Sigmoid colon (tissue), 7 donors: ENCODE measurements at places on chromosomes 4 and X.
A peak's percentile ranks its signal among the peaks of the same experiment; 100 is the strongest.

DNA sequence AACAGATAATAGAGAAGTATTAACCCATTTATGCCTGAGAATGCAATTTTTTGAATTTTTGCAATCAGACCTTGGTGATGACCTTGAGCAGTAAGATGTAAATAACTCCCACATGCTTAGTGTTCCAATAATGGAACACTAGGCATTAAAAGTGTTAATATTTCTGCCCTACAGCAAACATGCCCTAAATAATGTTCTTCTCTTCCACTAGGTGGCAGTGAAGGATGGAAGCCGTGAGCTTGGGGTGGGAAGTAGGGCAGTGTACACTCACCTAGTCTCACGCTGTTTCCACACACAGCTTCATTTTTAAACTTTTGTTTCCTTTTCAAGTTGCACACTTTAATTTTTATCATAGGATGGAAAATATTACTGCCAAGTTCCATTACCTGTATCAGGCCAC is 613.1 kb upstream of the HS3ST1 start:
- DNase-seq: no peak
- H3K27ac ChIP-seq: no peak overlapping the region
- H3K36me3 ChIP-seq: no peaks in the 10 kb centered on the region

- H3K27me3 ChIP-seq: no peaks in the 10 kb centered on the region
- H3K27ac ChIP-seq: no peak overlapping the region
Observed at GRCh38 chr4:53314252-53314651, 51.6 kb downstream of the SCFD2 start.

DNA sequence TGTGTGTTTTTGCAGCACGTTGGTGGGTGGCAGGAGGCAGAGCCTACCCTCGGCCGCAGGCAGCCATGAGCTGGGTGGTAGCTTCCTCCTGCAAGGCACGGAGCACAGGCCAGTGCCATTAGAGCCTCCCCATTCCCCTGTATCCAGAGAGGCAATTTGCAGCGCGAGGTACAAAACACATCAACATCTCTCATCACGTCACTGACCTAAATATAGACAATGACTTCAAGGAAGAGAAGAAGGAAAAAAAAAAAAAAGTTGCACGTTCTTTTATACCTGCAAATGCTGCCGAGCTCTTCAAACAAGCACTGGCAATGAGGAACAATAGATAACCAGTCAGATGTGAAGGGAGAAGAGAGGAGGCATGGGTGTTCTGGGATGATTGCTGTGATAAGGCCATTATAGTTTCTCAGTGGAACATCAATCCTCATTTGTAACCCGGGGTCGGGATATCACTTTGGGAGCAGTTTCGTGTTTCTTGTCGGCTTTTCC is 159.9 kb downstream of the MGST2 start:
- H3K4me1 ChIP-seq: no peaks in the 10 kb centered on the region
- H3K27ac ChIP-seq: no peak overlapping the region
- H3K36me3 ChIP-seq: no peaks in the 10 kb centered on the region

- H3K4me3 ChIP-seq: no peak overlapping the region
- no peaks in the 10 kb centered on the region for H3K4me1 ChIP-seq
- H3K27ac ChIP-seq: no peak overlapping the region
- no peaks in the 10 kb centered on the region for H3K27me3 ChIP-seq
- H3K36me3 ChIP-seq: no peaks in the 10 kb centered on the region
Observed at GRCh38 chr4:53019485-53020382, 157.6 kb downstream of the RASL11B start.

DNA sequence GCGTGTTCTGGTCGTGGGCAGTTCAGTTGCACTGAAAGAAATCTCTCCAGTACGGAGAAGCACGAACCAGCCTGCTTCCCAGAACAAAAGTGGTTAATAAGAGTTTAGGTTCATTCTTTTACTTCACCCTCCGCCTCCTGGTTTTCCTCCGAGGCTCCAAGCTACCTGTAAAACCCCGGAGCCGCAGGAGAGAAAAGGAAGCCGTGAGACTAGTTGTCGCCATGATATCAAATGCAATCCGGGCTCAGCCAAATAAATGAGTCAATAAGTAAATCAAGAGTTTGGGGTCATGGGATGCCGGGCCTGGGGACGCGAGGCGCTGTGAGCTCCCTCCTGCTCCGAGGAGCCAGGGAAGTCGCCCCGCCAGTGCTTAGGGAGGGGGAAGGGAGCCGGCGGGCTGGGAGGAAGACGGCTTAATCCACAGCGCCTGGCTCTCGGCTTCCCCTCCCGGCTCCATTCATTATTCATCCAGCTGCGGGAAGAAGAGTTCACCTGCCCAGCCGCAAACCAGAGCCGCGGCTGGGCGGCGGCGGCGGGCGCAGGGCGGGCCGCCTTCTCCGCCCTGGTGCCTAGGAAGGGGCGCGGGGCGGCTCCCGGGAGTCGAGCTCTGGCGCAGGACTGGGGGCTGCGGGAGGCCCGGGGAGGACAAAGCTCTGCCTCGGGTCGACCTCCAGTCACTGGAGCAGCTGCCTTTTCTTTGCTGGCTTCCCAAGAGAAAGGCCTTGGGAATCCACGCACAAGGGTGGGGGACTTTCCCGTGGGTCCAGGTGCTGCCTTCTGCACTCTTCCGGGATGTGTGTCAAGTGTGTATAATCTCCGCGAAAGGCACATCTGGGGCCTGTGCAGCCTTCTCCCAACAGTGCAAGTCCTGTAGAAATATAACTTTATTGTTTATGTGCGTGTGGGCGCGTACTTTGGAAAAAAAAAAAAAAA is 1.7 kb downstream of the FRAS1 start:
- peaks cover 17% of the 10 kb centered on the region for H3K4me1 ChIP-seq
- no peaks in the 10 kb centered on the region for H3K27me3 ChIP-seq
- H3K4me3 ChIP-seq: peak overlapping the region; percentile 63
- H3K27ac ChIP-seq: peak overlapping the region; percentile 87
- no peaks in the 10 kb centered on the region for H3K36me3 ChIP-seq
- DNase-seq: peak; percentile 77
